RWPE2 (cell line): ENCODE measurements at places on chromosomes 5 and 9.

GRCh38 chr5:54851449-54851848 lies 133.9 kb downstream of the ESM1 start:
- no peak for DNase-seq

GRCh38 chr9:125959951-125960619 lies 212.9 kb downstream of the PBX3 start:
- no peak for DNase-seq

GRCh38 chr9:97954550-97954989 lies 16.6 kb upstream of the HEMGN start:
- no peak for DNase-seq

- no peak for DNase-seq
These were observed 352.6 kb downstream of the ADGRV1 start for GRCh38 chr5:90911169-90911568.

GRCh38 chr9:93654351-93654961 lies 78.1 kb downstream of the PHF2 start:
- DNase-seq = peak; percentile 35

GRCh38 chr5:82641331-82642003 lies 363.3 kb upstream of the RPS23 start:
- DNase-seq = no peak

DNA sequence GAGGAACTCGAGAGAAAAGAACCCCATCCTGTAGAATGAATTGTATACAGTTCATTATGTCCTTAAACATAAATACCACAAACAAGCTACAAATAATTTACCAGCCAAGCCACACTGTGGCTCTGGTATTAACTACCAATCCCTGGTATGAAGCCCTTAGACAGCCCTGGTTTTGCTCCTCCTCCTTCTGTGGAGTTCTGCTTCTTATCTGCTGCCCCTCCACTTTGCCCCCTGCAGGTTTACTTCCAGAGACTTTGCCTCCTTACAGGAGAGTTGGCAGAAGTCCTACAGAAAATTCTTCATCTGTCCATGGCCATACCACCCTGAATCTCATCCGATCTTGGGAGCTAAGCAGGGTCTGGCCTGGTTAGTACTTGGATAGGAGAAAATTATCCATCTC lies 219.8 kb downstream of the ACTL7B start:
- no peak for DNase-seq

DNA sequence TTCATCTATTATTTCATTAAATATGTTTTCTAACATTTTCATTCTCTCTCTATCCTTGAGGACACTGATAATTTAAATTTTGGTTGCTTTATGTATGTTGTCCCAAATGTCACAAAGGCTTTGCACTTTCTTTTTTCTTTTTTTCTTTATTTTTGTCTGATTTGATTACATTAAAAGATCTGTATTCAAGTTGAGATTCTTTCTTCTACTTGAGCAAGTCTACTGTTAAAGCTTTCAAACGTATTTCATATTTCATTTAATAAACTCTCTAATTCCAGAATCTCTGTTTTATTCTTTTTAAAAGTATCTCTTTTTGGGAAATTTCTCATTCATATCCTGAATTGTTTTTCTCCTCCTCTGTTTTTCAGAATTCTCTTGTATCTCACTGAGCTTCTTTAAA lies 106.5 kb downstream of the GNA14 start:
- DNase-seq = no peak

GRCh38 chr5:134845335-134845851 lies 375 bp upstream of the C5orf24 start:
- no peak for DNase-seq

DNA sequence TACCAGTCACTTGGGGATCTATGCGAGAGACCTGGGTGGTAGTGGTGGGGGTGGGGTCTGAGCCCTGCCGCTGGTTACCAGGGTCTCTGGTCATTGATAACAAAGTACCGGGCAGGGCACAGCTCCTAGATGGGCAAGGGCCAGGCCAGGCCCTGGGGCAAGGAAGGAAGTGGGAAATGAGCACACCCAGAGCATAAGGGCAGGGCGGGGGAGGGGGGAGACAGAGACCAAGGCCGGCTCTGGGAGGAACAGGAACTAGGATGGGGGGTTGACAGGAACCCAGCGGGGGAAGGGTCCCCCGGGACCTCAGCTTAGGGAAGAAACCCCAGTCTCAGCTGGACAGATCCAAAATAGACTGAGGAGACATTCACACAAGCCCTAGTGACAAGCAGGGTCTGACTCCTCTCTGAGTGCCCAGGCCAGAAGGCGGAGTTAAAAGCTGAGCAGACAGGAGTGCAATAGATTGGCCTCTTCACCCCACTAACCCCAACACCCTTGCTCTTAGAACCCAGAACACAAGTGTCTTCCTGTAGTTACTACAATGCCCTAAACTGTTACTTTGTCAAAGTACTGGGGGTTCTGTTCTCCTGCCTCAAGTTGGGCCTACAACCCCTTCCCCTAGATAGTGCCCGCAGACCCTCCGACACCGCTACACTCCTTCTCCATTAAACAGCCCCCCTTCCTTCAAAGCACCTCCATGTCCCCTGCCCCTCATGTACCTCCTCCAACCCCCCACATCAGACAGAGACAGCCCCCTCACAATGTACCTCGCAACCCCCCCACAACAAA lies 628 bp downstream of the ATOSB start:
- DNase-seq = no peak

- DNase-seq = no peak
These were observed 165.9 kb downstream of the TMC1 start for GRCh38 chr9:72687331-72687730.

GRCh38 chr9:87662808-87663528 lies 63.0 kb upstream of the CTSL start:
- DNase-seq = no peak

- DNase-seq = no peak
These were observed 245.9 kb upstream of the ADAMTSL1 start for GRCh38 chr9:18228101-18228500.

- no peak for DNase-seq
These were observed 69.4 kb upstream of the MEF2C start for GRCh38 chr5:88952344-88952743.

- no peak for DNase-seq
These were observed 19.9 kb downstream of the GPX3 start for GRCh38 chr5:151040211-151040747.

DNA sequence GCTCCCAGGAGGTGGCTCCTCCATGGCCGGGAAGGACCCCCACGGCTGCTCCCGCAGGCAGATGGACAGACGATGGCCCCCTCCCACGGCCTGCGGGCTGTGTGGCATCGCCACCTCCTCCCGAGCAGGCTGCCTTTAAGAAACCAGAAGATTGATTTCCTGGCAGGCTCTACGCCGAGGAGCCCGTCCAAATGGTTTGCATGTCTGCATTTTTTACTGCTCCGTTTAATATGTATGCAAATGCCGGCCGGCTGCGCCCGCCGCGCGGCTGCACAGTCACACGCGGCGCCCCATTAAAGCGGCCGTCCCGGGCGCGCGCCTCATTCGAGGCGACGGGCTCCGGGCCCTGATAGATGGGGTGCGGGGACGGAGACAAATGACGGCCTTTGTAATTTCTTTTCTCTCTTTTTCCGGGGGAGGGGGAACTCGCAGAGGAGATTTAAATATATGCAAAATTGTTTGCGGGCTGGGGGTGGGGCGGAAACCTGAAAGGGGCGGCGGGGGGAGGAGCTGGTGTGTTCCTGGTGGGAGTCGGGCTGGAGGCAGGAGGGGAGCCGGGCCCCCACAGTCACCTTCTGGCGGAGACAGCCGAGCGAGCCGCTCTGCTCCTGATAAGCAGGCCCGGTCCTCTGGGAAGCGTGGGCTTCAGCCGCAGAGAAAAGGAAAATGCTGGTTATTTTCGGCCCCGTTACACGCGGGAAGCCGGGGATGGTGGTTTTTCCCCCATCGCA lies 158.7 kb upstream of the IER5L start:
- DNase-seq = no peak

DNA sequence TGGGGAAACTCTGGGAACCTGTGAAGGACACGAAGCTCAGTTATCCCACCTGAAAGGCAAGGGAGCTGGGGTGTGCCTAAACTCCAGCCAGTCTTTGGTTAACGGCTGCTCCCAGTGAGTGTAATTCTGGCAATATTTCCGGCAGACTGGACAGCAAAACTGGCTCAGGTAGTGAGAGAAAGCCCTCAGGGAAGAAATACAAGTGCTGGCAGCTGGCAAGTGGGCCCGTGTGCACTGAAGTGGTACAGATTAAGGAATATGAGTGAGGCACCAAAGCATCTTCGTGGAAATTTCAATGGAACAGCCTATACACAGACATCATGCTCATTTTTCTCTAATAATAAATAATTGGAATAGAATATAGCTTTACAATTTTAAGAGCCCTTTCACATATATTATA lies 56.2 kb downstream of the ABHD17B start:
- DNase-seq = no peak

GRCh38 chr5:135814316-135814715 lies 20.1 kb upstream of the SLC25A48 start:
- DNase-seq = no peak

GRCh38 chr9:91714020-91714806 lies 235.8 kb downstream of the ROR2 start:
- no peak for DNase-seq

GRCh38 chr9:11546231-11546630 lies 933.4 kb upstream of the PTPRD start:
- DNase-seq = no peak

GRCh38 chr9:12993466-12993865 lies 218.6 kb downstream of the LURAP1L start:
- no peak for DNase-seq

- no peak for DNase-seq
These were observed 73.1 kb downstream of the MAST4 start for GRCh38 chr5:66669086-66669861.

GRCh38 chr9:136857166-136857565 lies 5.0 kb downstream of the MAMDC4 start:
- no peak for DNase-seq

DNA sequence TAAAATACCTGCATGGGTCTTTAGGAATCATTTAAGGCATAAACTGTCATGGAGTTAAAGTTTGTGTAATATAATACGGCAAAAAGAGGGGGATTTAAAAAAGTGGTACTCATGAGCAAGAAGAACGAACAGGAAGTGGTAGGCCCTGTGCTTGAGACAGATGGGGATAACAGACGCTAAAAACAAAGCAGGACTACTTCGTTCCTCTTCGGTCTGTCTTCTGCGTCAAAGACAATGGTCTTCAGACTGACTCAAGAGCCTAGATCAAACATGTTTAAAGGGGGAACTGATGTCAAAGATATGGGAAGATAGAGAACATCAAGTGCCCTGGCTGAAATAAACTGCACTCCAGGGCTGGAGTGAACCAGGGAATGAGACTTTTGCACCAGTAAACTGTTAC lies 59.8 kb upstream of the RFX3 start:
- no peak for DNase-seq

DNA sequence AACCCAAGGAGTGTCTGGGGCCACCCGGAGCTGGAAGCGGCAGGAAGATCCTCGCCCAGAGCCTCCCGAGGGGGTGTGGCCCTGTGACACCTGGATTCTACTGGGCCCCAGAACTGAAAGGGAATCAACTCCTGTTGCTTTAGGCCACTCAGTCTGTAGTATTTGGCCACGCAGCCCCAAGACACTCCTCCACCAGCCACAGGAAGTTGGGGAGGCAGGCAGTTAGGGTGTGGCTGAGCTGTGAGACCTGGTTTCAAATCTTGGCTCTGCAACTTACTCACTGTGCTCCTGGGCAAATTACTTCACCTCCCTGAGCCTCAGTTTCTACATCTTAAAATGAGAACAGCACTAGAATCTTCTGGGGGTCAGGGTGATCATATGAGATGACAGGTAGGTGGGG lies 119.8 kb upstream of the PPP1R26 start:
- no peak for DNase-seq

DNA sequence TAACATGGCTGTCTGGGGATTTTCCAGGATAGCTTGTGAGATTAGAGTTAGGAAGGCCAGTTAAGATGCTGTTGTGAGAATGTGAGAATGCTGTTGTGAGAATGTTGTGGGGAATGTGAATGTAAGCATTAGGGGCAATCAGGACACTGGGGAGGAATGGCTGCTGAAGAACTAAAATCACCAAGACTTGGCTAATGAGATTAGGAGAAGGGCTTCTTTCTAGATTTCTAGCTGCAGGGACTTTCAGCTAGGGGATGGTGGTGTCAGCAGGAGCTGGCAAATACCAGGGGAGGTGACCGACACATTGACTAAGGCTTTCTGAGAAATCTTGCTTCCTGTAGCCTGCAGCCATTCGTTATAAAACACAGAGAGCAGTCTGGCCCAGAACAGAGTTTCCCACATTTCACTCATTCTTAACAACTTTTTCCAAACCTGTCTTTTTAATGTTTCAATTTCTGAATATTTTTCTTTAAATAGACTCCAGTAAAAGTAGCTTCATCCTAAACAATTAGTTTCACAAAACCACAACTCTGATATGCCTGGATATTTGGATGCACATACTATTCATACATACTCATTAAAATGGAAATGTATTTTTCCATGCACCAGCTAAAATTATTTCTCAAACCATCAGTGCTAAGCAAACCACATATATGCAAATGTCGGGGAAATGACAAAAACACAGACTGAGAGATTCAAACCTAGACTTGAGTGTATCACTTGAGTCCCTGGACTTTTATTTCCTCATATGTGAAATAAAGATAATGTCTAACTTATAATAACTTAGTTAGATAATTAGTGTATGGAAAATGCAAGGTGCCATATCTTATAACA lies 89.3 kb upstream of the TNC start:
- no peak for DNase-seq

- no peak for DNase-seq
These were observed 79.8 kb downstream of the MROH2B start for GRCh38 chr5:40991168-40991980.

GRCh38 chr5:142542906-142543305 lies 143.0 kb downstream of the FGF1 start:
- no peak for DNase-seq

DNA sequence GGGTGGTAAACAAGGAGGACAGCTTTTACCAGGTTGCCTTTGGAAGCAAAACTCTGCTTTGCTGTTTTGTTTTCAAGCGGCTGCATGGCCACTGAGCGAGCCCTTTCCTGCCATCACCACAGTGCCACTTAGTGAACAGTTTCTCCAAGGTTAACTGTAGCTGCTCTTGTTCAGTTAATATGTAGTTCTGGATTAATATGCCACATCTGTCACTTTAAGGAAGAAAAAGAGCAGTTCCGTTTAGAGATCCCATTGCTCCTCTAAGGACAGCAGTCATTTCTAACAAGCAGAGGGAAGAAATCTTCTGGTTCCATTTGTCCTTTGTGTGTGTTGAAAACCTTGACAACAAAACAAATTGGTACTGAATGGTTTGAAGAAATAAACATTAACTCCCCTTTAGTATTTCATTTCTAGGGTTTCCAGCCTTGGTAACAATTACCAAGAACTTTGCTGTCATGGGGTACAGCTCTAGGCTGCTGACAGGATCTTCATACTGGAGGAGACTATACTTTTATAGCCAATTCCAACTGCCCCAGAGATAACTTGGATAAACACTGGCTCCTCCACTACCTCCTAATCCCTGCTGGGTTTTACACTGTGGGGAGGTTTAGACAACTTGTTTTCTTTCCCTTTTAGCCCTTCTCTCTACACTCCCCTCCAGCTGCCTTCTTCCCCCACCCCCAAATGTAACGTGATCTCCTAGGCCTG lies 10.3 kb upstream of the ABL1 start:
- no peak for DNase-seq
